Trophoblast cell (in vitro differentiated cells and primary cell): ENCODE measurements at places on chromosomes 11 and 22.

GRCh38 chr11:100966366-100966765 is 163.2 kb downstream of the PGR start:
- no peak for DNase-seq
- H3K4me1 ChIP-seq, result no peaks in the 10 kb centered on the region
- H3K27me3 ChIP-seq, result no peaks in the 10 kb centered on the region
- H3K36me3 ChIP-seq, result peaks cover 3% of the 10 kb centered on the region
- no peak overlapping the region for H3K27ac ChIP-seq
- no peak overlapping the region for H3K4me3 ChIP-seq

GRCh38 chr11:117977029-117977428 is 9.2 kb upstream of the IL10RA start:
- no peak overlapping the region for H3K27ac ChIP-seq
- no peak overlapping the region for H3K4me3 ChIP-seq
- no peaks in the 10 kb centered on the region for H3K36me3 ChIP-seq
- H3K4me1 ChIP-seq, result no peaks in the 10 kb centered on the region
- peaks cover 2% of the 10 kb centered on the region for H3K27me3 ChIP-seq

- no peak overlapping the region for H3K27ac ChIP-seq
- H3K4me3 ChIP-seq, result no peak overlapping the region
- H3K36me3 ChIP-seq, result peaks cover 20% of the 10 kb centered on the region
- DNase-seq, result no peak
These were observed 14.6 kb downstream of the TANGO2 start for GRCh38 chr22:20035375-20036083.

DNA sequence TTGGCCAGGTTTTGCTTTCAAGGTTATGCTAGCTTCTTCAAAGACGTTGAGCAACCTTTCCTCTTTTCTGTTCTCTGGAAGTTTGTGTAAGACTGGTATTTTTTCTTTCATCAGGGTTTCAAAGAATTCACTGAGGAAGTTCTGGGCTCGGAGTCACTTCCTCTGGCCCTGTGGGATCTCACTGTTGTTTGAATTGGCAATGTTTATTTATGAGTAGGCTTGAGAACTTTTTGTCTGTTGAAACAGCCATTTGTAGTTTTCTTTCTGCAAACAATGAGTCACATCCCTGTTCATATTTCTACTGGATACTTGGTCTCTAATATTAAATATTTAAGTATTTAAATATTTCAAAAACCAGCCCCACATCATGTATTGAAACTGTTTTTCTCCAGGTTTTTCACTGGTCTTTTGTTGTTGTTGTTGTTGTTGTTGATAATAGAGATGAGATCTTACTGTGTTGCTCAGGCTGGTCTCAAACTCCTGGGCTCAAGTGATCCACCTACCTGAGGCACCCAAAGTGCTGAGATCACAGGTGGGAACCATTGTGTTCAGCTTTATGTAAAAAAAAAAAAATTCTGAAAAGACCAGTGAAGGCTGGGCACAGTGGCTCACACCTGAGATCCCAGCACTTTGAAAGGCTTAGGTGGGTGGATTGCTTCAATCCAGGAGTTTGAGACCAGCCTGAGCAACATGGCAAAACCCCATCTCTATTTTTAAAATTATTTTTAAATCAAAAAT is 26.9 kb downstream of the SUSD2 start:
- H3K27ac ChIP-seq, result peak overlapping the region; percentile 98
- H3K36me3 ChIP-seq, result peaks cover 2% of the 10 kb centered on the region
- no peaks in the 10 kb centered on the region for H3K27me3 ChIP-seq

GRCh38 chr11:10990160-10990559 is 132.3 kb upstream of the ZBED5 start:
- H3K4me3 ChIP-seq, result no peak overlapping the region
- H3K4me1 ChIP-seq, result no peaks in the 10 kb centered on the region
- no peaks in the 10 kb centered on the region for H3K36me3 ChIP-seq
- no peaks in the 10 kb centered on the region for H3K27me3 ChIP-seq
- no peak for DNase-seq

- H3K36me3 ChIP-seq, result peaks cover 23% of the 10 kb centered on the region
- no peaks in the 10 kb centered on the region for H3K27me3 ChIP-seq
- H3K4me1 ChIP-seq, result no peaks in the 10 kb centered on the region
- no peak for DNase-seq
- no peak overlapping the region for H3K4me3 ChIP-seq
These were observed 34.3 kb downstream of the MYBPC3 start for GRCh38 chr11:47318166-47318565.

DNA sequence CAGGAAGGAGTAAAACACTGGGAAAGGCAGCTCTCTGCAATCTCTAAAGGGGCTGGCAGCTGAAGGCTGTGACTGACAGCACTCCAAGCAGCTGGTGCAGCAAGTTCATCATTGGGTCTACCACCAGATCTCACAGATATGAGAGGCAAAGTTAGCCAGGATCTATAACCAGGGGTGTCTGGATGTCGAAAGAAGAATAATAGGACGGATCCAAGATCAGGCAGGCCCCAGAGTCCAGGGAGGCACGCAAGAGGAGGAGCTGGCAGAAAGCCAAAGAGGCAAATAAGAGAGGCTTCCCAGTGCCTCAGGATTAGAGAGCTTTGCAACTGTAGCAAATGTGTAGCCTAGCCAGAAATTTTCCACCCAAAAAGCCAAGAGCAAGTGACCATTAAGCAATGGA is 77.1 kb downstream of the RBMXL2 start:
- H3K27me3 ChIP-seq, result no peaks in the 10 kb centered on the region
- H3K4me3 ChIP-seq, result no peak overlapping the region
- no peak overlapping the region for H3K27ac ChIP-seq
- H3K4me1 ChIP-seq, result no peaks in the 10 kb centered on the region
